CD4-positive, alpha-beta T cell treated with Interleukin-17A for 4 hours (primary cell): ENCODE measurements at places on chromosomes 6 and 20.

DNA sequence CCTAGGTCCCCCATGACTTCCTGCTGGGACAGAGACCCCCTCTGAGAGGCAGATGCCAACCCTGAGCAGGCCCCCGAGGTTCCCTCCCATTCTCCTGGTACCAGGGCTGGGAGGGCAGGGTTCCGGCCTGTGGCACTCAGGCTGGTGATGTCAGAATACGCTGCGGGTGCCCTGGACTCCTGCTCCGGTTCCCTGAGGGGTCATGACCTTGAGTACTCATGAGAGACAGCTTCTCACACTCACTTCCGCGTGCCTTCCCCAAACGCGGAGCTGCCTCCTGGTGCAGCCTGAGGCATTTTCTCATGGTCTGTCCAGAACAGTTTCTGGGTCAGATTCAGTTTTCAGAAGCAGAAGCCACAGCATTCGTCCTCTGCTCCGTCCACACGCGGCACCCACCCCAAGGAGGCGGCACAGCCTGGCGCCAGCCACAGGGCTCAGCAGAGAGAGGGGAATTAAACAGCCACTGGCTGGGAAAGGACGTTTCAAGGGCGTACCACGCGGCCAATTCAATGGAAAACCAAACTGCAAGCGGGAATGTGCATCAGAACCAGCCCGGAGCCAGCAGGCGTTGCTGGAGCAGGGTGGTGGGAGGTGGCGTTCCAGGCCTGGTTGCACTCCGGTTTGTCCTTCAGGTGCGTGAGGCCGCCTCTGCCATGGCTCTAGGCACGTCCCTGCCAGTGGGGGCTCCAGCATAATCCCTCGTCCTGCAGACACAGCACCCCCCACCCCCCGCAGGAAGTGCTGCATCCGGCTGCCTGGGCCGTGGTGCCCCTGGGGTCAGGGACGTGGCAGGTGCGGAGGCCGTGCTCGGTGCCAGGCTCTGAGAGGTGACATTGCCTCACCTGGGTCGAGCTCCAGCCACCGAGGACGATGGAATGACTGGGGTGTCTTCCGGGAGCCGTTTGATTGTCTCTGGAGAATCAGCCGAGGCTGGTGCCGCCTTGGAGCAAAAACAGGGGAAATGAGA is 58.3 kb upstream of the BHLHE23 start:
- no peak for DNase-seq

- DNase-seq, result no peak
Observed at GRCh38 chr6:46255528-46255927, 84.7 kb upstream of the ENPP5 start.

DNA sequence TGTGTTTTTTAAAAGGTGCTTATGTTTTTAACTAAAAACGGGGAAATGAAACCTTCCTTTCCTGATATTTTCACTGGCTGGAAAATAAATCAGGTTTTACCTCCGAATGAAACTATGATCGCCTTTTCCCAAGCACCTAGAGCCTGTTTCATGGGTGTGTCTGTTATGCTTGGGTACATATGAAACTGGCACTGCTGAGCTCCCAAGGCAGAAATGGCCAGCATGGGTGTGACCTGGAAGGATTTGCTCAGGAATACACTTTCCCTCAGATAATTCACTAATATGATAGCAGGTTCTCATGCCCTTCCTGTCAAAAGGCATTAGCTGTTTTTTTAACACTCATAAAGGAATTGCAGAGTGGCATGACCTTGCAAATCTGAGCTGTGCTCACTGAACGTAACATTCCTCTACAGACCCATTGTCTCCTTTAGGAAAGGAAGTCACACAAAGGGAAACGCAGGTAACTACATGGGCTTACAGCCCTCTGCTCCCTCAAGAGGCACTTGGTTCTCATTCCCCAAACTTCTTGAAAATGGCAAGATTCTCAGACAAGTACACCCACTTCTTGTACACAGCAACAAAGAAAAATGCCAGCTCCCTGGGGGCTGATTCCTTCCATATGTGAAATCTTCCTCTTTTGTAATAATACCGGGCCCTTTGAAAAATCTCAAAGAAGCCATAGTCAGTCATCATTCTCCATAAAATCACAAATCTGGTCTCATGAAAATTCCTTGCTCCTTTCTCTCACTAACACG is 72.7 kb downstream of the METTL24 start:
- no peak for DNase-seq

DNA sequence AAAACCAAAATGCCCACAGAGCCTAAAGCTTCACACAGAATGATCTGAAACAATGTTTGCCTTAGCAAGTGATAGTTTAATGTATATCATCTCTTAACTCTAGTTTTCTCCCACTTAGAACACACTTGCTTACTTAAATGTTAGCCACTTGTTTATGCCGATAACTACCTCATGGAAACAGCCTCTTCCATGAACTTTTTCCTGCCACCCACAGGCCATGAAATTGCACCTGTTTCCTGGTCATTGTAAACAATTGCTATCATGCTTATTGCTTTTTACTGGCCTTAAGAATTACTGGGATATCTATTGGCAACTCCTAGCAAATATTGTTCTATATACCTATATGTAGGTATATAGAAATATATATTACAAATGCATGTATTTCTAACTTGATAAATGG is 231.1 kb downstream of the HDGFL1 start:
- no peak for DNase-seq

DNA sequence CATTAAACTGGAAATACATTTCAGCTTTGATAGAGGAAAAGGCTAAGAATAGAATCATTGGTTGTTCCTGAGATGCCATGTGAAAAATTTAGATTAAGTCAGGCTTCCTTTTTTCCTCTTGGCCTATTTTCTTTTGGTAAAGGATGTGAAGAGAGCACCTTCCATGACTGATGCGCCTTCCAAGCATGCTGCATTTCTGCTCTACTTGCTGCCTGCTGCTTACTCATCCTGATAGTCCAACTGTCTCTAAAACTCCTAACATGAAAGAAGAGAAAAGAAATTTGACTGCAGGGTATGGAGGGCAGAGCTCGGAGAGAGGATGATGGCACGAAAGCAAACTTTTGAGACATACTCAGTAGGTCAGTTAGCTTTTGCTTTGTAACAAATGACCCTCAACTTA is 28.8 kb downstream of the SNAP25 start:
- no peak for DNase-seq

DNA sequence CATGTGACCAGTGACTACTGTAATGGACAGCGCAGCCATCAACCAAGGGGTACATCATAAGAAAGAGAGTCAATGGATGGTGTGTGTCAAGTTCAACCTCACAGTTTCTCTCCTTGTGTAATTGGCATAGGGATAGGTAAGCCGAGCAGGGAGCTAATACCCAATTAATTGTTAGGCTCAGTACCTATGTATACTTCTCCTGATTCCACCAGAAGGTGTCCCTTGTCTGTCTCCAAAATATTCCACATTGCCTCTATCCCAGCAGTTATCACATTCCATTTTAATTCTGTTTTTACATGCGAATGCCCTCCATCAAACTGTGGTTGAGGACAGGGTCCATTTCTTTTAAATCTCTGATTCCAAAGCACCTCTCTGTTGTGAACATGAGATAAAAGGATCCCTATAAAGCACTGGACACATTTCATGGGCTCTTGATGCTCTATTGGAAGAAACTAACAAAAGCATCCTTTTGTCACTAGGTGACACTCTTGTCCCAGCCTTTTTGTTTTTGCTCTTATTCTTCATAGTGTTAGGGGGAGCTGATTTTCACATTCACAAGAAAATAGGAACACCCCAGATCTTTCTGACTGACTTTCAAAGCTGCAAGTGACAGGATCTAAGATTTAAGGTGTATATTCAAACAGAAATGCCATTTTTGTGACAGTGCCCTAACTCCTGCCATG is 38.9 kb downstream of the FBXO9 start:
- no peak for DNase-seq

DNA sequence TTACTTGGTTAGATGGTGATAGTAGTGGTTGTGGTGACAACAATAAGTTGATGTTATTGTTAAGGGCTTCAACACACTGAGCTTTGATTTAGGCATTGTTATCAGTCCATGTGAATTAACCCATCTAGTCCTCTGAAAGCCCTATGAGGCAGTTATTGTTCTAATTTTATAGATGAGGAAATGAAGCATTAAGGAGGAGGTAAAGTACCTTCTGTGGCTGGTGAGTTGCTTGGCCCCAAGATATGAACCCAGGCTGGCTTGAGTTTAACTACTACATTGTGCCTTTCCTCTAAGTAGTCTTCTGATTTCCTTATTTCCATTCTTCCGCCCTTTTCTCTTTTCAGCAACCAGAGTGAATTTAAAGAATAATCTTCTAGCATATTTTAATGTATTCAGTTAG is 81.7 kb downstream of the QKI start:
- DNase-seq, result no peak

GRCh38 chr6:142485256-142485655 is 183.4 kb downstream of the ADGRG6 start:
- DNase-seq, result no peak

DNA sequence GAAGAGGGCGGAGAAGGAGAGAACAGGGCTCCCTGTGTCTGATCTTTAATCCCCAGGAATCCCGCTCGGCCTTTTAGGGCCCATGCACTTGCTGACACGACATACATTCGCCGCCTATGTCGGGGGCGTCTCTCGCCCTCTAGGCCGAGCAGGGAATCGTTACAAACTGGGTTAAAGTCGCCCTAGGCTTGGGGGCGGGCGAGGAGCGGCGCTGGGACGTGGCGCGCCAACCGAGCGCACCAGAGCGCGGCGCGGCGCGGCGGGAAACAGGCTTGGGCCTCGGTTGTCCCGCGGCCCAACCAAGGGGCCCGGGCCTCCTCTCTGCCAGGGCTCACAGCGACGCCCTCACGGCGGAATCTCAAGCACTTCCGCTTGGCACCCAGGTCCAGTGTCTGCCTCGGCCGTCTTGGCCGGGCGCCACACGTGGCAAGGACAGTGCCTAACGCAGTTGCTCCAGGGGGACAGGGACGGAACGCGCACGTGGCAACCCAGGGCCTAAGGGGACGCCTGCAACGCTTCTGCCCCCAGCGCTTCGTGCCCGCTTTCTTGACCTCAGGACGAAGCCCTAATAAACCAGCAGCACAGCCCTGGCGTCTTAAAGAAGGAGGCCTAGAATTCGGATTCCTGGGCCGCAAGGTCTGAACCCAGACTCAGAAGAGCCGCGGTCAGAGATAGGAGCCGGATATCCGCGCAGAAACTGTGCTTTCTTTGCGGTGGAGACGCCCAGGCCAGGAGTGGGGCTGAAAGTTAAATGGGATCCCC is 71.5 kb downstream of the NCR2 start:
- DNase-seq, result no peak

DNA sequence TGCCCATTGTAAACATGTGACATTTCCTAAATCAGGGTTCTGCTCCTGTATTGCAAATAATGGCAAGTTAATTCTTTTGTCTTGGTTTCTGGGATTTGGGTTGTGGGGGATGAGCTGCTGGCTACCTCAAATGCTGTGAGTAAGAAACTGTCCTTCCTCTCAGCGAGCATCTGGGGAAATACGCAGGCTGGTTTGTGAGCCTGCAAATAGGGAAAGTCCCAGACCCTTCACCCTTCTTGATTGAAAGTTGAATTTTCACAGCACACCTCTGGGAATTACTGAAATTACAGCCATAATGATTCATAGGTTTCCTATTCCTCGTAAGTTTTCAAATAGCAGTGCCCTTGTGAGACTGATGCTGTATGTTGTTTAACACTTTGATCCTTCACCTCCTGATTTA is 138.1 kb downstream of the TBXT start:
- DNase-seq, result no peak

- DNase-seq, result no peak
Observed at GRCh38 chr20:10286356-10286755, 67.7 kb downstream of the SNAP25 start.

DNA sequence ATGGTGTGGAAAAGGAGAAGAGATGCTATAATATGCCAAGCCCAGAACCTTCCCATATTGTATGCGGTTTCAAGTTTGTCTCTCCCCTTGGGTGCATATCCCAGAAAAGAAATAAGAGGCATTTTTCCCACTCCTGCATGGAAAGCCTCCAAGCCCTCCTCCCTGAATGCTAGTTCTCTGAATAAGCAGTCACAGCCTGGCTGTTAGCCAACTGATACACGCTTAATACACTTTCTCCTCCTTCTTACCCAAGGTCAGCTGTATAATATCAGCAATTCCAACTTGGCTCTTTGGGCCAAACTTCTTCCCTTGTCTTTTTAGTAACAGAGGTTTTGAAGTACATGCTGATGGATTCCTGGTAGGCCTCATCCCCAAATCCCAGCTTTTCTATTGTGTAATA is 440.1 kb downstream of the EPHA7 start:
- DNase-seq, result no peak

GRCh38 chr6:135012349-135012748 is 42.3 kb downstream of the HBS1L start:
- no peak for DNase-seq

DNA sequence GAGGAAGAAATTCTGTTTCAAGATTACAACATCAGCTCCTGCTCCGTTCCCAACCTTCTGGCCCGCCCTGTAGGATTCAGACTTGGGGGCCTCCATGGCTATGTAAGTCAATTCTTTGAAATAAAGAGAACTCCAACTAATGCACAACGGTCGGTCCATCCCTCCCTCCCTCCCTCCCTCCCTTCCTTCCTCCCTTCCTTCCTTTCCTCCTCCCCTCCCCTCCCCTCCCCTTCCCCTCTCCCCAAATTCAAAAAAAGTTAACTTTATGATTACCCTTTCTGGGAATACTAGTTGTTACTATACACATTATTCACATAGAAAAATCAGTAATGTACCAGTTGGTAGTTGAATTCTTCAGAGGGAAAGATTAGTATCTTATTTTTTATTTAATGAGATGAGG is 179.7 kb upstream of the AGPAT4 start:
- DNase-seq, result no peak

DNA sequence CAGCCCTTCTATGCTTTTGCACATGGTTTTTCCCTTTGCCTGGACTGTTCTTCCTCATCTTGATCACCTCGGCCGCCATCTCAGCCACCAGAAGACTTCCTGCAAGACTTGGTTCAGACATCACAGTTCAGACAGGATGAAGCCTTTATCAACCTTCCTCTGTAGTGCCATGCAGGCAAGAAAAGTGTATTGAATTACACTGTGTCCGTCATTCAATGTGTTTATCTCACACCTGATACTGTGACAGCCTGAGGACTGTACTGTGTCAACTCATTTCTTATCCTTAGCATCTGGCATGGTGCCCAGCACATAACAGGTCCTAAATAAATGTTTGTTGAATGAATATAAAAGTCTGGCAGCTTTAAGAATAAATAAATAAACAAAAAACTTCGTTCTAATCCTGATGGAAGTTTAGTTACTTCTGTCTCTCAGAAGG is 133.3 kb upstream of the MAN1A1 start:
- no peak for DNase-seq

- no peak for DNase-seq
Observed at GRCh38 chr6:168057836-168058235, 21.2 kb downstream of the FRMD1 start.

GRCh38 chr6:105952772-105953690 is 133.1 kb upstream of the PRDM1 start:
- DNase-seq, result no peak

DNA sequence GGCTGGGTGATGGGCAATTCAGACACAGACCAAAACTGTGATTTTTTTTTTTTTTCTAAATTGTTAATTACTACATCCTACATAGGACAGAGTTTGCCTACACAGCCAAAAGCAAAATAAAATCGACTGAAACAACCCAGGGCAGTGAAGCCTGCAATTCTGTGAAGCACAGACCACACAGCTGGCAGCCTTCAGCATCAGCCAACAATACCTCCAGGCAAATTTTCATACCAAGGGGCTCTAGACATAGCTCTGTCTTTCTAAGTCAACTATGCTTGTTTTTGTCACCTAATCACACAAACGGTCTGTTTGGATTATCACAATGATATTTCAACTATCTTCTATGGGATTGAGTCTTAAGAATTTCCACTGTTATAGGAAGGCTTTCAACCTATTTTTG is 17.6 kb downstream of the RMND1 start:
- no peak for DNase-seq
